ENCODE measurements at places on chromosomes 11 and 22.

- DNase-seq: no peak
These were observed 25.8 kb downstream of the DDIAS start for GRCh38 chr11:82927264-82927880.

DNA sequence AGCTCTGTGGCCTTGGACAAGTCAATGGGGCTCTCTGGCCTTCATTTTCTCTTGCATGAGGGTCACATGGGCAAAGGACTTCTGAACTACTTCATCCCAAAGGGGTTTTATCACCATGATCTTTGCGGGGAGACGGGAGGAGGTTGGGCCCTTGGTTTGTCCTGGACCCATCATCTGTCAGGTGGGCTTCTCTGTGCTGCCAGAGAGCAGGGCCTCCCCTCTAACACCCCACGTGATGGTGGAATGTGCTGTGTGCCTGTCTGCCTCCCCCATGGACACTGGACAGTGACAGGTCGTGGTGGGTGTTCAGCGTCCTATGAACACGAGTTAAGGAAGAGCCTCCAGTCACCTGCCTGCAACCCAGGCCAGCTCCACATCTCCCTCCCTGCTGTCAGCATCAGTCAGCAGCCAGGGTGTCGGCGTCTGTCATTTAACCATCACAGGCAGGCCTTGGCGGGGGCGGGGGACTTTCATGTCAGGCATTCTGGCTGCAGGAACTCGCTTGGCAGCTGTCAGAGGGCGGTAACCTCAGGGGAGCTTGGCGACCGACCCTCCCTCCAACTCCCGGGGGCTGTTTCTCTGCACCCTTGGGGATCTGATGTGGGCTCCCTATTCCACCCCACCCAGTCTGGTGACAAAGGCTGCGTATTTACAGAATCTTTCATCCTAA, 2.6 kb upstream of the SUN2 start:
- no peak for DNase-seq

DNA sequence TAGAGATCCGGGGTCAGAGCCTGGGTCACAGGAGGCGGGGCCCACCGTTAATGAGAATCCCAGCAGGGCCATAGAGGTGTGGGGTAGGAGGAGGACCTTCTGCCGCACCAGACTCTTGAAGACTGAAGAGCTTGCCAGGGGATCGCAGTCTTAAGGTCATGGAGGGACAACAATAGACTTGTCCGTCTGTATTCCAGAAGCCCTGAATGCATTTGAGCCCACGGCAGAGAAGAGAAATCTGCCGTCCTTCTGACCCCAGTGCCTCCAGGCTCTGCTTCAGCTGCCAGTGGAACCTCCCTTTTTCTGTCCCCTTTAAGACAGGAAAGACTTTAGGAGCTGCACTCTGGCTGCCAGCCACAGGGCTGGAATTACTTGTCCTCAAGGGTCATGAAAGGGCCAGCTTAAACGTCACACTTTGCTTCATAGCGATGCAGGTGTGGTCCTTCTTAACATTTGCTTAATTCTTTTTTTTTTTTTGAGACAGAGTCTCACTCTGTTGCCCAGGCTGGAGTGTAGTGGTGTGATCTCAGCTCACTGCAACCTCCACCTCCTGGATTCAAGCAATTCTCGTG, 15.5 kb upstream of the ST3GAL4 start:
- no peak for DNase-seq

GRCh38 chr11:63666874-63667273, 4.3 kb downstream of the ATL3 start:
- no peak for DNase-seq

GRCh38 chr22:17951315-17951714, 73.0 kb downstream of the MICAL3 start:
- no peak for DNase-seq

DNA sequence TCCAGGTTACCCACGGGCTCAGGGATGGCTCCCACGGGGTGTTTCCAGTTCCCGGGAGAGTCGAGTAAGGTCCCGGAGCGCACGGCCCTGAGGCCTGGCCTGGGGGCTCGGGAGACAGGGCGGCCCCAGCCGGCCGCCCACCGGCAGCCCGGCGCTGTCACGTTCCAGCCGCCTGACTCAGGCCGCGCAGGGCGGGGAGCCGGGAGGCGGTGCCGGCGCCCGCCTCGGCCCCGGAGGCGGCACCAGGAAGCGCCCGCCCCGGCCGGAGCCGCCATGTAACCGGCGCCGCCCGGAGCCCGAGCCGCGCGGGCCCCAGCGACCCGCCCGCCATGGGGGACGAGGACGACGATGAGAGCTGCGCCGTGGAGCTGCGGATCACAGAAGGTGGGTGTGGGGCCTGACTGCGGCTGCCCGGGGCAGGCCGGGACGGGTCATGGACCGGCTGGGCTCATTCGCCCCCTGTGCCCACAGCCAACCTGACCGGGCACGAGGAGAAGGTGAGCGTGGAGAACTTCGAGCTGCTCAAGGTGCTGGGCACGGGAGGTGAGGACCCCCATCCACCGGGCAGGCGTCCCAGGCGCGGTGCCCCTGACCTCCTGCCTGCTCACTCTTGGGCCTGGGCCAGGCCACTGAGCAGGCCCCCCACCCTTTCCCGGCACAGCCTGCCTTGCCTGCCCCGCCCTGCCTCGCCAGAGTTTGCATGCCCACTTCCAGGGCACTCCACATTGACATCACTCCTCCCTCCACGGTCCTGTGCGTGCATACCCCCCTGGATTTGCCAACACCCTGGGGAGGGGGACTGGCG, at the start of gene RPS6KA4:
Gene RPS6KA4, plus strand, starts transcription at position 256 of the 805 bp plus-strand sequence. Its CDS starts 74 bp downstream, at position 330.
- peak; percentile 25 for DNase-seq

DNA sequence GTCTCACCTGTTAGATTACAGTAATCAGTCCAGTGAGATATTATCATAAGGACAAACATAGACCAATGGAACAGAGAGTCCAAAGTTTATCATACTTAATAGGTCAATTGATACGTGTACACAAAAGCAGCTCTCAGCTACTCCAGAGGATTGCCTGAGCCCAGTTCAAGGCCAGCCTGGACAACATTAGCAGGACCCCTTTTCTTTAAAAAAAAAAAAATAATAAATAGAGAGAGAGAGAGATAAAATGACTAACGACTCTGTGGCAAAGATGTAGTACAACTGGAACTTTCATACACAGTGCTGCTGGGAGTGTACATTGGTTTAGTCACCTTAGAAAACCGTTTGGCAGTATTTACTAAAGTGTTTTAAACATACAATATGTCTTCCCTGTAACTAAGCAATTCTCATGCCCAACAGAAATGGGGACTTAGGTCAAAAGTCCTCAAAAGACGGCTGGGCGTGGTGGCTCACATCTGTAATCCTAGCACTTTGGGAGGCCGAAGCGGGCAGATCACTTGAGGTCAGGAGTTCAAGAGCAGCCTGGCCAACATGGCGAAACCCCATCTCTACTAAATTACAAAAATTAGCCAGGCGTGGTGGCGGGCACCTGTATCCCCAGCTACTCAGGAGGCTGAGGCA, 10.6 kb downstream of the SNX32 start:
- no peak for DNase-seq

- no peak for DNase-seq
These were observed 353.4 kb downstream of the SOX6 start for GRCh38 chr11:16002942-16003341.

DNA sequence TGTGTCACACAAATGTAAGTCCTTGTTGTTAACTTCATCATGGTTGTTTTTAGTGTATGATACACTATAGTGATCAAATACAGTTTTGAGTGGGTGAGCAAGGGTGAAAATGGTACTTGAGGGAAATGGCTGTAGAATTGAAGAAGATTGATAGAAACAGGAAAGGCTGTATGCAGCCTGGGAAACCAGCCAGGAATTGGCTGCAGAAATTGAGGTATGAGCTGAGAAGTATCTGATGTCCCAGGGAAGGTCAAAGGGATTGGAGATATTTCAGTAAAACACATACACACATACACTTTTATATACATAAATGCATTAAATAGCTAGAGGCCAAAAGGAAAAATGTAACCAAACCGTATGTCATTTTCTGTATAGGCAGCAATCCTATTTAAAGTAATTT, 13.1 kb upstream of the YAP1 start:
- DNase-seq: no peak

DNA sequence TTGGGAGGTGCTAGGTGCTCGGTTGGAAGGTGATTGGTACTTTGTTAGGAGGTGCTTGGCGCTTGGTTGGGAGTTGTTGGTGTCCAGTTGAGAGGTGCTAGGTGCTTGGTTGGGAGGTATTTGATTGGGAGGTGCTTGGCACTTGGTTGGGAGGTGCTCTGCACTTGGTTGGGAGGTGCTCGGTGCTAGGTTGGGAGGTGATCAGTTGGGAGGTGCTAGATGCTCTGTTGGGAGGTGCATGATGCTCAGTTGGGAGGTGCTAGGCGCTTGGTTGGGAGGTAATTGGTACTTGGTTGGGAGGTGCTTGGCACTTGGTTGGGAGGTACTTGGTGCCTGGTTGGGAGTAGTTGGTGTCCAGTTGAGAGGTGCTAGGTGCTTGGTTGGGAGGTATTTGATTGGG, 40.2 kb downstream of the LRP5 start:
- DNase-seq: no peak

DNA sequence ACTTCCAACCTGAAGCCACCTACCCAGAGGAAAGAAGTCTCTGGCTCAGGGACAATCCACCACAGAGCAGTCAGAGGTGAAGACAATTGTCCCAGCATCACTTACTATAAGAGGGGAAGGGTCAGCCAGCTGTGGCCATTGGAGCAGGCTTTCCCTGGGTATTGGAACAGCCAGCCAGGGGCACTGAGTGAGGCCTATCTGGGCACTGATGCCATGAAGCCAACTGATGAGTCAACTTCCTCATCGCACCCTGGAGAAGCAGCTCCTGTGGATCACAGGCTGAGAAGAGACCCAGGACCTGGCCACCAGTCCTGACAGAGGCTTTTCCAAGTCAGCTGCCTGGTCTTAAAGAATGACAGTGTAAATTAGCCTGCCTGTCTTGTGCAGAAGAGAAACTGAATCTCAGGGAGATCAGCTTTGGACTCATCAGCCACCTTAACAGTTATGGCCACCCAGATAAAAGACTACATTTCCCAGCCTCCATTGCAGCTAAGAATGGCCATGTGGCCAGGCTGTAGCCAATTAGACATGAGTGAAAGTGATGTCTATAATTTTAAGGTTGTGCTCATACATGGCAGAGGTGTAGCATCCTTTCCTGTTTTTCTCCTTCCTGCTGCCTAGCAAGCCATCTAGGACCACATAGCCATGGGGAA, 19.0 kb downstream of the CHST1 start:
- DNase-seq: no peak

- no peak for DNase-seq
These were observed 6.1 kb downstream of the TAGLN start for GRCh38 chr11:117205211-117205818.

DNA sequence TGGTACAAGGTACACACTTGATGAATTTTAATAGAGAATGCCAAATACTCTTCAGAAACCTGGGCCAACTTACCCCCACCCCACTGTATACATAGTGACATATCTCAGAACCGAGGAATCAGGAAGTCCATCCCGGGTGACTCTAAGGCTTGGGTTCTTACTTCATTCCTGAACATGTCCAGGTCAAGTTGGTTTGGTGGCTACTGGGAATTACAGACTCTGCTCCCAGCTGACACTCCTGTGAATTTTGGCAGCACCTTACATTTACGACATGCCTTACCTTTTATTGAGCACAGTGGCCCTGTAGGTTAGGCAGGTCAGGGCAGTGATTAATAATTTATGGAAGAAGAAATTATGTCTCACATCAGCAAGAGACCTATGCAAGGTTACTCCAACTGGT, 70.1 kb upstream of the LDLRAD3 start:
- DNase-seq: no peak

GRCh38 chr11:117191680-117192400, 7.3 kb upstream of the TAGLN start:
- no peak for DNase-seq

DNA sequence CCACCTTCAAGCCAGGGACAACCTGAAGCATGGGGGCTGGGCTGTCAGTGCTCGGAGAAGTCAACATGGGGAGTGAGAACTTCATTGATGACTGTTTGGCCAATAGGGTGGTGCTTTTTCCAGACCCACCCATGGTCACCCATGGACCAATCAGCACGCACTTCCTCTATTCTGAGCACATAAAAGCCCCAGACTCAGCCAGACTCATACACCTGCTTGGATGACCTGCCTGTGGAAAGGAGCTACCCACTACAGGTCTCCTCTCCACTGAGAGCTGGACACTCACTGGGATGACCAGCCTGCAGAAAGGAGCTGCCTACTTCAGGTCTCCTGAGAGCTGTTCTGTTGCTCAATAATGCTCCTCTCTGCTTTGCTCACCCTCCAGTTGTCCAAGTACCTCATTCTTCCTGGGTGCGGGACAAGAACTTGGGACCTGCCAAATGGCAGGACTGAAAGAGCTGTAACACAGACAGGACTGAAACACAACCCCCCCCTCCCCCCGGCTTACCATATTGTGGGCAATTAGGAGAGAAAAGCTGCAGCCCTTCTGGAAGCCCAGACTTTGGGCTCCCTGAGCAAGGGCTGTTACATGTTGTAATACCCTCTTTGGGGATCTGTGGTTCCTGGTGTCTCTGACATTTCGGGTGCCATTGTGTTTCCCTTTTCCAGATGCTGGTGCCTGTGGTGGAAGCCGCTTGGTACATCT, 44.4 kb upstream of the WNT11 start:
- DNase-seq: no peak

GRCh38 chr11:1049431-1049891, 12.9 kb upstream of the MUC6 start:
- DNase-seq: no peak

GRCh38 chr22:42991010-42991651, 23.8 kb downstream of the PACSIN2 start:
- no peak for DNase-seq

- DNase-seq: no peak
These were observed 103.5 kb downstream of the BCR start for GRCh38 chr22:23283591-23284503.

- DNase-seq: no peak
These were observed 541.2 kb downstream of the BUD13 start for GRCh38 chr11:116231543-116231942.

GRCh38 chr11:110962921-110963320, 250.7 kb upstream of the ARHGAP20 start:
- no peak for DNase-seq

GRCh38 chr22:31400023-31400397, 606 bp downstream of the DRG1 start:
- DNase-seq: no peak

GRCh38 chr11:80562523-80563125, 1121.8 kb upstream of the TENM4 start:
- no peak for DNase-seq

DNA sequence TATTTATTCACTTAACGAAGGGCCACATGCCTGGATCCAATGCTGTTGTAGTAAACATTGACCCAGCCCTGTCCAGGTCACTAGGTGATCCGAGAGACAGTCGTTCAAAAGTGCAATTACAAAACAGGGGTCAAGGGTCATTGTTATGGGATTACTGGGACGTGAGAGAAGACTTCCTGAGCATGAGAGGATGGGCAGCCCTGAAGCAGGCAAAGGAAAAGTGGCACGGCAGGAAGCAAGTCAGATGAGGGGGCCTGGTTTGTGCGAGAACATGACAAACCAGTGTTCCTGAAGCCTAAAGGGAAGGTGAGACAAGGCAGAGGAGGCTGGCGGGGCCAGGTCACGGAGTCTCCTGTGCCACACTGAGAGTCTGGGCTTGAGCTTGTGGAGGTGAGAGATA, 15.8 kb upstream of the MMP20 start:
- DNase-seq: no peak

- DNase-seq: no peak
These were observed 111.0 kb upstream of the ARHGAP42 start for GRCh38 chr11:100575860-100576717.

- DNase-seq: peak; percentile 36
These were observed 563 bp downstream of the BID start for GRCh38 chr22:17773606-17774205.

GRCh38 chr11:69828971-69829344, 9.7 kb upstream of the FGF3 start:
- no peak for DNase-seq
